Spleen (tissue), 13 donors: ENCODE measurements at places on chromosomes 1 and 21.

DNA sequence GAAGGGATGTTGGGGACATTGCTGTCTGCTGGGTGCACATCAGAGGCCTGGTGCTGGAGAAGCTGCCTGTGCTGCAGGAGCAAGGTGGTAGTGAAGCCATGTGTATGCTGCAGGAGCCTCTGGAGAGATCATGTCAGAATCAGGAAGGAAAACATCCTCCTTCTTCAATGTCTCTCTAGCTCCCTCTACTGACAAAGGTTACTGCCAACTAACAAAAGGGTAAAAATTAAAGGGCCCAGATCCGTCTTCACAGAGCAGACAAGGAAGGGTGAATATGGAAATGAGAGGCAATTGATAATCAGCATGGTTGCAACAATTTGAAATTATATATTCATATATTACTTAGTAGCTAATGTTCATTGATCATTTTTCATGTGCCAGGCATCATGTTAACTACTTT is 32.2 kb downstream of the FAM177B start:
- no peak for DNase-seq

DNA sequence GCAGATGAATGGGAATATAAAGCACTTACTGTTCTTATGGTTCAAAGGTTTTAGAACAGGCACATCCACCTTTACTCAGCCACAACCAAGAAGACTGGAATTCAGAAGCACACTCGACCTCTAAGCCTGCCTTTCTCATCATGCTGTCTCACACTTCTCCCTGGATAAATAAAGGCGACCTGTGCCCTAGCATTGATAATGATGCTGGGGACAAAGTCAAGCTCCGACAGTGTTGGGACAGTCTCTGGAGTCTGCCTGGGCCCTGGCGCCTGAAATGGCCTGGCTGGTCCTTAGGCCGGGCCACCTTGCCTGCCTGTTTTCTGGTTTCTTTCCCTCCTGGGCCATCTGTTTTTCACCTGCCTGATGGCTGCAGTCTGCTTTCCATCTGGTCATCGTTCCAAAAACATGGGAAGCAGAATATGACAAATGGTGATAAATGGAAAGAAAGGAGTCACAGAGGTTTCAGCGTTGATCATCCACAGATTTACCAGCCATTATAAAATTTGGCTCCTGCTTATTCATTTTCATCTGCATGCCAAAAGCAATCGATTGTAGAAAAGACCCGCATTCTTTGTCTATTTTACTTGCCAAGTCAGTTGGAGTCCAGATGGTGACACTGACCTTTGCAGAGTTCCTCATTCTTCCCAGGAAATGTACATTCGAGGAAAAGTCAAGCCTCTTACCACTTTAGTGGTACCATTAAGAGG is 91.2 kb upstream of the KCNJ15 start:
- DNase-seq: no peak

GRCh38 chr1:10708757-10709156 is 87.7 kb downstream of the CASZ1 start:
- no peak for DNase-seq

DNA sequence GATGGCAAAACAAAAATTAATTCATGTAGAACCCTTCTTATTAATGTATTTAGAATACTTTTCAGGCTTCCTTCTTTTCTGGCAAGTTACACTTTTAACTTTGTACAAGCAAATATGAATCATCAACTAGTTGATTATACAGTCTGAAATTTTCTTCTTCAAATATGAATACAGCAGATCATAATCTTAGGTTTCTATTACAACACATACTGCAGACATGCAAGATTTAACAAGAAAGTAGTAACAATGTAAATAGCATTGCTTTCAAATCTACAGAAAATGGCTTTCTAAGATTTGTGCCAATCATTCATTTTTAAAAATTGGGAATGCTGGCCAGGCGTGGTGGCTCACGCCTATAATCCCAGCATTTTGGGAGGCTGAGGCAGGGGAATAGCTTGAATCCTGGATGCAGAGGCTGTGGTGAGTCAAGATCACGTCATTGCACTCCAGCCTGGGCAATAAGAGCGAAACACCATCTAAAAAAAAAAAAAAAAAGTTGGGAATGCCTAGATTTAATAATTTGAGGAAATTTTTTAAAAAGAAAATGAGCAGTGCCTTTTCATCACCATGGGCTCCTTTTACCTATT is 68.4 kb upstream of the DPYD start:
- no peak for DNase-seq

- no peak for DNase-seq
Observed at GRCh38 chr1:155909894-155910293, 1.3 kb downstream of the RIT1 start.

DNA sequence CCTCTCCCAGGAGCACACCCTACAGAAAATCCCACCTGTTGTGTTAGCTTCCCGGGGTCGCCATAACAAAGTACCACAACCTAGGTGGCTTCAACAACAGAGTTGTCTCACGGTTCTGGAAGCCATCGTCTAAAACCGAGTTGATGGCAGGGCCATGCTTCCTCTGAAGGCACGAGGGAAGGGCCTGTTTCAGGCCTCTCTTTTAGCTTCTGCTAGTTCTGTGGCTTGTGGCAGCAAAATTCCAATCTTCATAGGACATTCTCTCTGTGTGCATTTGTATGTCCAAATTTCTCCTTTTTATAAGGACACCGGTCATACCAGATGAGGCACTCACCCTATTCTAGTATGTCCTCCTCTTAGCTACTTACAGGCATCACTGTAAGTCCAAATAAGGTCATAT is 3.2 kb downstream of the CFAP74 start:
- DNase-seq: no peak

DNA sequence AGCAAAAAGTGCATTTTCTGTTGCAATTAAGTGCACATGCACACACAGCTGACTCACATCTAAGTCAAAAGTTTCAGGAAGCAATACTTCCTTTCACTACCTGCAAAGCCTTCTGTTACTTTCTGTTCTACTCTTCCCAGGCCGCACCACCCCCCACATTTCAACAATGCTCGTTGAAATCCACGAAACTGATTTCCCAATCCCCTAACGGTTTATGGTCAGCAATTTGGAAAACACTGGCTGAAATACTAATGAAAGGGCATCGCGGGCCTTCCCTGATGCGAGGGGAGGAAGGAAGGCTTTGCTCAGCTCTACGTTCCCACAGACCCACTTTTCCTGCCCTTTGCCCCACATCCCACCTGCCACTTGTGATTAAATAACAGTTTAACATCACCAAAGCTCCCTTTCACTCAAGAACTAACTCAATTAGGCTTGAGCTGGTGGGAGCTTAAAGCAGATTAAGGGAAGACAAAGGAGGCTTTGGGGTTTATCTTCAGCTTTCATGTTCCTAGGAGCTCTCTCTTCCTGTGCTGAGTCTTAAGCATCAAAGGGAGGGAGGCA is 243.2 kb upstream of the RAB4A start:
- DNase-seq: no peak

- no peak for DNase-seq
Observed at GRCh38 chr1:113217447-113218208, 144.6 kb downstream of the LRIG2 start.

DNA sequence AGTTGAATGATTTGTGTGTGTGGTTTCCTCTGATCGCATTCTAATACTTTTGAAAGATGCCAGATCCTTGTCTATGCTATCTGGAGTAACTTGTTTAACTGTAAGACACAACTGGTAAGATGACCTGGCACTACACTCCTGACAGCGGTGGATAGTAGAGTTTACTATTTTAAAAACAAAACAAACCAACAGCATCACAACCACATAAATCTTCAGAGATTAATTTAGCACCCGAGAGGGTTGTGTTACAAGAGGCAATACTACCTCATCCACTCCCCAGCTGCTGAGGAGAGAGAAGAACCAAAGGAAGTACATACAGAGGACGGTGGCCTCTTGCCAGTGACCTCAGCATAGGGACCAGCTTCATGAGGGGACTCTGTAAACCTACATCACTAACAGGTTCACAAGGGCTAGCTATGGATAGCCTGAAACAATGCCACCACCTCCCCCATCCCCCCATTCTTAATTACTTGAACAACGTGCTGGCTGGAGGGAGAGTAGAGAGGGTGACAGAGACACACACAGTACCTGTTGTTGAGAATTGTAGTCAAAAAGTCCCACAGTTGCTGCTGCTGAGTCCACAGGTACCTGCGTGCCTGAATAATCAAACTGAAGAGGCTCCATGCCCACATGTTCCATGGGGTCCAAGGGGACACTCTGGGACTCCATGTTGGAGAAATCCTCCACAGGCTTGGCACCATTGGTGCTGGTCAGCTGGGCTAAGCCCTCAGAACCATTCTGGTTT is 73.5 kb downstream of the PUM1 start:
- DNase-seq: no peak
